Stimulated activated CD4-positive, alpha-beta T cell treated with anti-CD3 and anti-CD28 coated beads, Interleukin-2, amount 100 ng/mL, for 4 hours (primary cell): ENCODE measurements at places on chromosomes 1 and 21.
A peak's percentile ranks its signal among the peaks of the same experiment; 100 is the strongest.

- no peak for DNase-seq
Observed at GRCh38 chr1:234906654-234907053, 222.0 kb downstream of the TOMM20 start.

- DNase-seq = no peak
Observed at GRCh38 chr1:53871221-53871620, 18.4 kb downstream of the YIPF1 start.

GRCh38 chr21:14084701-14085100 lies 126.1 kb downstream of the LIPI start:
- DNase-seq = no peak

DNA sequence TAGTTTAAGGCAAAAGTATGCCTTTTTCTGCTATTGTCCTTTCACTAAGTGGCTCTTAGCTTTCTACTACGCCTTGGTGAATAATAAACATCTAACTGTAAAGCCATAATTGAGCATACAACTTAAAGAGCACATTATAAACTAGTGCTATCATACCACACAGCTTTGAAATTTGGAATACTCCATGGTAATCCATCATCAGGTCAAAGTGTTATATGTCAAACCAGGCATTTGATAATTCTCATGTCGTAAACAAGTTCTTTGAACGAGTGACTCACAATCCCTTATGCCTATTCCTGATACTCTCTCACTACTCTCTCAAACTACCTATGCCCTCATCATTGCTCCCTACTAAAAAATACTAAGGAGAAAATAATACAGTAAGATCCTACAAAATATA lies 60.3 kb upstream of the FMN2 start:
- no peak for DNase-seq

DNA sequence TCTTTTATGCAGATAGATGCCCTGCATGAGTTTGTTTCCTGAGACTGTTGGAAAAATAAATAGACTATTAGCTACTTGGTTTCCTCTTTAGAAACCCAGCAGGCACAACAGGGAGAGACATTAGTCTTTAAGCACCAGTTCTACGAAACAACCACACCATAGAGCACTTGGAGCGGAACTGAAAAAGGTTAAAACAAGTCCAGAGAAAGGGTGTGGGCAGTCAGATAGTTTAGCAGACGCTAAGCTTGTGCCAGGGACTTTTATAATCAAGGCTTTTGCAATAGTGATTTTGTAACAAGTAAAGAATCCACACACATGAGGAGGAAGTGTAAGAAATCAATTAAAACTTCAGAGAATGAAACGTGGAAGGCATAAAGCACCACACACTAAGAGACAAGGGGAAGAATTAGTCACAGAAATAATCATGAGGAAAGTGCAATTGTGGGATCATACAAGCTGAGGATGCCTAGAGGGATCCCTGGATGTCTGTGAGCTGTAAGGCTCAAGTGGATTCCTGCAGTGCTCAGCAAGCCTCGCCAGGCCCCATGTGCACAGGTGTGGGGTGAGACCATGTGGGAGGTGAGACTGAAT lies 37.8 kb upstream of the TLR5 start:
- no peak for DNase-seq

- DNase-seq = no peak
Observed at GRCh38 chr1:31799895-31800673, 15.7 kb downstream of the SPOCD1 start.

- no peak for DNase-seq
Observed at GRCh38 chr1:231201979-231202633, 38.9 kb upstream of the GNPAT start.

DNA sequence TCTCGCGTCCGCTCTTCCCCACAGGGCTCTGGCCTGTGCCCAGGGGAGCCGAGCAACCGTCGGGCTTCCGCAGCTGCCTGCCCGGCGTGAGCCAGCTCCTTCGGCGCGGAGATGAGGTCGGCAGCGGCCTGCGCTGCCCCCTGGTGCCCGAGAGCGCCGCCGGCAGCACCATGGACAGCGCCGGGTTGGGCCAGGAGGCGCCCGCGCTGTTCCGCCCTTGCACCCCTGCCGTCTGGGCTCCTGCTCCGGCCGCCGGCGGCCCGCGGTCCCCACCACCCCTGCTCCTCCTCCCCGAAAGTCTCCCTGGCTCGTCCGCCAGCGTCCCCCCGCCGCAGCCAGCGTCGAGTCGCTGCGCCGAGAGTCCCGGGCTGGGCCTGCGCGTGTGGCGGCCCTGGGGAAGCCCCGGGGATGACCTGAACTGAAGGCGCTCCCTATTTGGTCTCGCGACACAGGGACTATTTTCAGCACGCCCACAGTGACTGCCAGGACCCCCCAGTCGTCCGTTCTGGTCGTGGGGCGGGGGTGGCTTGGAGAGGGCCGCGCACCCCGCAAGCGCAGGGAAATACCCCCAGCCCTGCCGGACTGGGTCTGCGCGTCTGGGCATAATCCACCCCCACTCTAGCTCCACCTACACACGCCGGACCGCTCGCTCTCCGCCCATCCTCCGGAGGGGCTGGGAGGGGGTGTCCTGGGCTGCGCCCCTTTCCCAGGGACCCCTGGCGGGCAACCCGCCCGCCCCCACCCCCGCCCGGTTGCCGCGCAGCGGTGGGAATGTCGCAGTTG lies 1.3 kb downstream of the HES3 start:
- DNase-seq = peak; percentile 62

DNA sequence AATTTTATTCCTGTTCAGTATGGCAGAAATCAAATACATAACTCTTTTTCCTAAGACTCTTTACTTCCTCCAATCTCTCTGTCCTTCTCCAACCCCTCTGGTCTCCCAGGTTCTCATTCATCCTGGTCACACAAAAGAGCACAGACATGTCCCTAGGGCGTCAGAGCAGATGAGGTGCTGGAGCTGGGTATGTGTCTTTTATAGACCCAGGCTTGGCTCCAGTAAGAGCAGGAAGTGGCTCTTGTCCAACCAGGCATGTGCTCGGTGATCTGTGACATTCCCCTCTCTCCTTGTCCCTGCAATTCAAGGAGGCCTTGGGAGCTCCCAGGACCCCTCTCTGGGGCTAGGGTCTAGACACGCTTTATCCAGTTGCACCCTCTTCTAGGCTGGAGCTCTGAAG lies 18.0 kb upstream of the LCE2D start:
- no peak for DNase-seq

- peak; percentile 60 for DNase-seq
Observed at GRCh38 chr1:157156058-157156541, 17.9 kb upstream of the ETV3 start.

GRCh38 chr21:40049931-40050290 lies 182.7 kb downstream of the PCP4 start:
- DNase-seq = no peak

GRCh38 chr1:25907601-25908000 lies 1.4 kb upstream of the STMN1 start:
- no peak for DNase-seq

DNA sequence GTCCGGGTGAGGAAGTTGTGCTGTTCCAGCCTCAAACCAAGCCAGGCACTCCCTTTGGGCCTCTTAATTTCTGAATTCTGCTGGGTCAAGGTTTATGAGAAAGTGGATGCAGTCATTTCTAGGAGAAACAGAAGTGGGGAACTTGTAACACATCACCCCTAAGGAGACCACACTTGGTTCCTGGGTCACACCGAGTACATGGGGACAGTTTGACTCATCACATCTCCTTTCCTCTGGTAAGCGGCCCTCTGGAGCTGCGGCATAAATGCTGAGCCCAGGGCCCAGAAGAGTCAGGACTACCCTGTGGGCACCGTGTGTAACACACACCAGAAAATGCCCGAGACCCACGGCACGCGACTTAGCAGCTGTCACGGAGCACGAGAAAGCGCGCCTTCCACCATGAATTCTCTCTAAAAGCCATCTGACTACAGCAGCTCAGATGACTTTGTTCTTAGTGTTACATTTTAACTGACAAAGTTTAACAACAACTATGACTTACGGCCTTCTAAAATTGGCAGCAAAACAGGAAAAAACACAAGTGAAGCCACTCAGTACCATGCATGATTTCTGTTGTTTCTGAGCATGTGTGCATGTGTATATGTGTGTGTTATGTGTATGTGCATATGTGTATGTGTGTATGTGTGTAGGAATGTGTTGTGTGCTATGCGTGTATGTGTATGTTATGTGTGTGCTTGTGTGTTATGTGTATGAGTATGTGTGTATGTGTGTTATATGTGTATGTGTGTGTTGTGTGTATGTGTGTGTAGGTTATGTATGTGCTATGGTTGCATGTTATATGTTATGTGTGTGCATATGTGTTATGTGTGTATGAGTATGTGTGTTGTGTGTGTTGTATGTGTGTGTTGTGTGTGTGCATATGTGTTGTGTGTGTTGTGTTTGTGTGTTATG lies 50.8 kb downstream of the TOMM20 start:
- DNase-seq = no peak

GRCh38 chr1:27686223-27686990 lies 14.4 kb upstream of the IFI6 start:
- DNase-seq = no peak

DNA sequence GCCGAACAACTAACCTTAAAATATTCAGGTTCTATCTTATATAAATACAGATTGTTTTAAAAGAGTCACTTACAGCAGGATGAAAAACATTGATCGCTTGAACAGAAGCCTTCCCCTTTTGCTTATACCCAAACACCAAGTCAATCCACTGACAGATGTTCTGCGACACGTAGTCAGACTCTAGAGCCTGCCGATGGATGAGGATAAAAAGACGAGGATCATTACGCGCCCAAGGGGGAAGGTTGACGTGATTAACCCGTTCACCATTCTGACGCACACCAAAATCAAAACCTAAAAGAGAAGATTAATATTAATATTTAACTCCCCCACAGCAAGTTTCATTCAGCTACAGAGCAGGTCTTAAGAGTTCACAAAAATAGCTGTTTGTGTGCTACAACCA lies 59.4 kb upstream of the GNG4 start:
- no peak for DNase-seq

GRCh38 chr21:36509973-36510664 lies 30.2 kb upstream of the CLDN14 start:
- no peak for DNase-seq

DNA sequence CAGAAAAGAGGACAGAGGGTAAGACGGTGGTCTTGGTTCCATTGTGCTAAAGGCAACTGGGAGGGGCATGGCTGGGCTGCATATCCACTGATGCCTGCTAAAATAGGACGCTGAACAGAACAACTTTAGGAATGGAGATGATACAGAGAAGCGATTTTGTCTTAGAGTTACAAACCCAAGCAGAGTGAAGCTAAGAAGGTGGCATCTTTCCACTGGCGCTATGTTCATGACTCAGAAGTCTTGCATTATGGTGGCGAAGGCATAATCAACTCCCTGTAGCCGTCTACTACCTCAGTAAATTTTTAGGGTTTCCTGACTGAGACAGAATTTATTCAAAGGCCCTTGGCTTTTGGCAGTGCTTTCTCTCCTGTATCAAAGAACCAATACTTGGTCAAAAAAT lies 57.3 kb downstream of the MEF2D start:
- DNase-seq = no peak

DNA sequence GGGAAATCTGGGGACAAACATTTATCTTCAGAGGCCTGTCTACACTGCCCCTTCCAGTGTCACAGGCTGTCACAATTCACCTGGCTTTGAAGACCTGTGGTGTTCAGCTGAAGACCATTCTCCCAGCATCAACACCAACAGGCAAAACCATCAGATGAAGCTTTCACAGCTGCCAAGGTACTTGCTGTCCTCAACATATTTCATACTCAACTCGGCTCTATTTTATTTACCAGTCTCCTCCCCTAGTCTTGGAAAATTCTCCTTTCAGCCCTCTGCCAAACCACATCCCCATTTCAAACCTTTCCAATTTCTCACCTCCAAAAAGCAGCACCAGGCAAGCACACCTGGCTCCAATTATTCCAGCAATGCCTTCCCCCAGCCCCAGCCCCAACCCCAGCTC lies 108.8 kb downstream of the TGFBR3 start:
- no peak for DNase-seq

GRCh38 chr21:20997311-20997635 lies 936 bp upstream of the NCAM2 start:
- no peak for DNase-seq

DNA sequence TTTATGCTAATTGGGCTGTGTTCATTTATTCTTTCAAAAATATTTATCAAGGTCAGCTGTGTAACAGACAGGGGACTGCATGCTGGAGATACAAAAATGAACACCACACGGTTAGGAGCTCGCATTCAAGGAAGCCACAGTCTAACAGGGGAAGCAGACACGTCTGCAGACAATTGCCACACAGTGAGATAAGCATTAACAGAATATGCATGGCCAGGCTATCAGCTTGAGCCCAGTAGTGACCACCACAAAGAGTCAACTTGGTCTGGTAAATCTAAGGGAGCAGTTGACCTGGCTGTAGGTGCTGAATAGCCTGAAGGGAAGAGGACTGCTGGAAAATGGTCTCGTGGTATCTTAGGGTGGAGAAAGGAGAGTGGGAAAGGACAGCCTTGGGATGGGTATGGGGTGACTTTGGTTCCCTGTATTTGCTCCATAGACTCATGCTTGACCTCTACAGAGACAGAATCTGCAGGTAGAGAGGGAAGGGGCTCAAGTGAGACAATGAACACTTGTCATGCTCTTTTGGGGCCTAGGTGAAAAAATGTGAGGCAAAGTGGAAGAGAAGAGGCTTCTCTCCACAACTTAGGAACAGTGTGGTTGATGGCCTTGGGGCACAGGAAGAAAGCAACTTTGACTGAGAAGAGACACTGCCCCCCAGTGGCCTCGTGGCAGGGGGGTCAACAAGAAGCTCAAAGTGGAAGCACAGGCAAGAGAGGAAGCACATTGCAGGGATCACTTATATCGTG lies 7.6 kb upstream of the NPL start:
- peak; percentile 53 for DNase-seq

DNA sequence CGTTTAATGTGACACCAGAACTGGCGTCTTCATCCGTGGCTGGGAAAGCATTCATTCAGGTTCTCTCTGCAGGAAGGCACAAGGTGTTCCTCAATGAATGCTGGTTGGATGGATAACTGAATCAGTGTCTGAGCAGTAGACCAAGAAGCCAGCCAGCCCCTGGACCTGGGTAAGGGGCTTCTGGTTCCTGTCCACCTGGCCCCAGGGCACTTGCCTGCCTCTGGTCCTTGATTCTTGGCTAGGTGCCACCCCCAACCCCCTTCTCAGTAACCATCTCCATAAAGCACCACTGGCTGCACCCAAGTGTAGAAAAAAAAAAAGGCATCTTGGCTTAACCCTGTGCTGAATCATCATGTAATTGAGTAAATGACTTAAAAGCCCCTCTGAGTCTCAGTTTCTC lies 59.1 kb downstream of the KCND3 start:
- no peak for DNase-seq

- no peak for DNase-seq
Observed at GRCh38 chr1:49102752-49103151, 326.1 kb upstream of the BEND5 start.

DNA sequence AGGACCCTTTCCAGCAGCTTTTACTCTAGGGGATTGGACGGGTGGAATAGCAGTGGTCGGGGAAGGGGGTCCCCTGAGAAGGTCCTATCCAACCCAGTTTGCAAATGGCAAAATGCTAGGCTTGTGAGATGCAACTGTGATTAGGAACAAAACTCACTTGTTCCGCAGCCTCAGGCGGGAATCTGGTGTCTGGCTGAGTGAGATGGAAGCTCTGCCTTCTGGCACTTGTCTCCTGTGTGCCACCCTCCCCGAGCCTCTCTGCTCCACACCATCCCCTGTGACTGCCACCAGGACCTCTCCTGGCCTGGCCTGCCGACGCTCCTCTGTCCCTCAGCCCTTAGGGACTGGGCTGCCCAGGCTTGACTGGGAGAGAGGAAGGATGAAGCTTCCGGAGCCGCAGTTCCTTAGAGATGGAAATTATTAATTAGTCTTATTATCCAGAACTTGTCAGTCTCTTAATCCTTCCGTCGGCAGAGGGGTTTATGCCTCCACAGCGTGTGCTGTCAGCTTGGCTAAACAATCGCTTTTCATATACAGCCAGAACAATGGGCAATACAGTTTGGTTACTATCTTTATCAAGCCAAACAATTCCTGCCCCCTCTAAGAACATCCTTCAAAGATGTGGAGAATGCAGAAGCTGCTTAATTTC lies 292.8 kb upstream of the VAMP3 start:
- no peak for DNase-seq
